ENCODE measurements at places on chromosomes 3 and 15.
A peak's percentile ranks its signal among the peaks of the same experiment; 100 is the strongest.

GRCh38 chr3:3847994-3848922, 49.0 kb downstream of the LRRN1 start:
- DNase-seq, result no peak

GRCh38 chr3:87082796-87083440, 92.0 kb upstream of the VGLL3 start:
- peak; percentile 80 for DNase-seq

DNA sequence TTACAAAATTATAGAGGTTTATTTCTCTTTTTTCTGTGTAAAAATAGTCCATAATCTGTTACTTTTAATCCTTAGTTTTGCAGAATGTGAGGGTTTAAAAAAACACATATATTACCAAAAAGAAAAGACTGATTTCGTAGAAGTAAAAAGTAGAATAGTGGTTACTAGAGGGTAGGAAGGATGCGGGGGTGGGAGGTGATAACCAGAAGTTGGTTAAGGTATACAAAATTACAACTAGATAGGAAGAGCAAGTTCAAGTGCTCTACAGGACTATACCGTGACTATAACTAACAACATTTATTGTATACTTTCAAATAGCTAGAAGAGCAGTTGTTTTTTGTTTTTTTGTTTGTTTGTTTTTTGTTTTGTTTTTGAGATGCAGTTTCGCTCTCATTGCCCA, 16.1 kb downstream of the CASR start:
- DNase-seq, result no peak

DNA sequence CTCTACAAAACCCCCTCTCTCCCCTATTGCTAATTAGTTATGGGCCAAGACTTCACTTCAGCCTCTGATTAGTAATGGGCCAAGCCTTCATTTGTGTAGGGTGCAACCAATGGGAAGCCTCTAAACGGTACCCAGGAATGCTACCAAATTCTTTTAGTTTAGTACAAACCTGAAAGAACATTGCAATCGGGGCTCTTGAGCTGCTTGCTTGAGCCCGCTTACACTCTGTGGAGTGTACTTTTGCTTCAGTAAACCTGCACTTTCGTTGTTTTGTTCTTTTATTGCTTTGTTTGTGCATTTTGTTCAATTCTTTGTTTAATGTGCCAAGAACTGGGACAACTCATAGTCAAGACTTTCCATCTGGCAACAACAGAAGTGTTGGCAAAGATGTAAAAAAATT, 26.2 kb downstream of the DNAAF4 start:
- no peak for DNase-seq

GRCh38 chr3:195908694-195909581, 587 bp upstream of the TNK2 start:
- DNase-seq, result peak; percentile 29

- DNase-seq, result no peak
Measured at GRCh38 chr3:111197485-111197884, 125.9 kb downstream of the NECTIN3 start.

Data from OCI-M1 (cell line).